CD8-positive, alpha-beta memory T cell (primary cell): ENCODE measurements at places on chromosomes 7 and 10.

- no peaks in the 10 kb centered on the region for H3K4me1 ChIP-seq
- H3K36me3 ChIP-seq = no peaks in the 10 kb centered on the region
- no peak overlapping the region for H3K27ac ChIP-seq
- H3K4me3 ChIP-seq = no peak overlapping the region
Observed at GRCh38 chr7:136049117-136049516, 72.0 kb upstream of the MTPN start.

DNA sequence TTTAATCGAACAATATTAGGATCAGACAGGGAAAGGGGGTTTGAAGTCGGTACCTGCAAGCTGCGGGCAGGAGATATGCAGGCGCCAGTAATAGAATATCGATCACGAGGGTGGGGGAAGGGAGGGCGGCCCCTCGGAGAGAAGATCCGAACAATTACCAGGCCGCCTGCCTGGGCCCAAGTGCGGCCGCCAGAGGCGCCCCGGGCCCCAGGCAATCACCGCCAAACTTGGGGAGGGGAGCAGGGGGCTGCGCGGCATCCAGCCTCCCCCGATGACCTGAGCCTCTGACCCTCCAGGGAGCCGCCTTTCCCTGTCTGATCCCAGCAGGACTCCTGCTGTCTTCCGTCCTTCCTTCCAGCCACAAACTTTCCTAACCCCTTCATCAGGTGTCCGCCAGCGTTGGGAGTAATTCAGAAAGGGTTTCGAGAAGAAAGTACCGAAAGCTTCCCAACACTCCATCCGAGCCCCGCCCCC, 1.1 kb downstream of the NKX1-2 start:
- no peak for DNase-seq
- H3K4me3 ChIP-seq = no peak overlapping the region
- no peak overlapping the region for H3K27ac ChIP-seq
- H3K4me1 ChIP-seq = peaks cover 6% of the 10 kb centered on the region
- H3K27me3 ChIP-seq = peaks cover 15% of the 10 kb centered on the region

DNA sequence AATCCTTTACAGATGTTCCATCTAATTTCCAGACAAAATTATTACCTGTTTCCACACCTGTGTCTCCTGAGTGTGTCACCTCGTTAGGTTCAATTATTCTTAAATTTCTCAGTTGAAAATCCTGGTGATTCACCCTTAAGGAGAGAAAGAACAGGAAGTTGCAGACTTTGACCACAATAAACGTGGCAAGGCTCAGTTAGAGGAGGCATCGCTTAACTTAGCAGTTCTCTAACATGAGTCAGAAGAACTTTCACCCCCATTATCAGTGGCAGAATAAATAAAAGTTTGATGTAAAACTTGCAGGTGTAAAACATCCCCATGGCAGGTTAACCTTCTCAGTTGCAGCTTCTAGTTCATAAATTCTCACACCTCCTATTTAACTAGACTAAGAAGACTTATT, 8.3 kb downstream of the XPNPEP1 start:
- peak overlapping the region; percentile 6 for H3K4me3 ChIP-seq
- peak; percentile 29 for DNase-seq

GRCh38 chr7:17709127-17709526, 231.2 kb downstream of the SNX13 start:
- H3K4me1 ChIP-seq = no peaks in the 10 kb centered on the region
- H3K36me3 ChIP-seq = no peaks in the 10 kb centered on the region
- no peak overlapping the region for H3K27ac ChIP-seq
- no peak for DNase-seq
- no peak overlapping the region for H3K4me3 ChIP-seq

DNA sequence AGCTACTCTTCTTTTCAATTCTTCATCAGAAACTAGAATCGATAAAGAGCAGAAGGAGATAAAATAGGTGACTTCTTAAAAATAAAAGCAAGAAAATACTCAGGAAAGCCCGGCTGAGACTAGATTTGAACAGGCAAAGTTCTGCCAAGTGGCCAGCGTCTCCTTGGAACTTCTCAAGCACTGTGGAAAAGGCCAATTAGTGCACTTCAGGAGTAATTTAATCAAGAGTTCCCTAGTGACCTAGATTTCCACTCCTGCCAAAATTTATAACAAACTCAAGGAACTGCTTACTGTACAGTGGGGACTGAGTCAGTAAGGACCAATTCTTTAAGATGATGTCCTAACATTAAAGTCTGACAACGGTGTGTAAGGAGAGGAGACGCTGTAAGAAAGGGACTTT, 57.3 kb downstream of the CHCHD3 start:
- H3K36me3 ChIP-seq = no peaks in the 10 kb centered on the region
- H3K4me3 ChIP-seq = no peak overlapping the region

DNA sequence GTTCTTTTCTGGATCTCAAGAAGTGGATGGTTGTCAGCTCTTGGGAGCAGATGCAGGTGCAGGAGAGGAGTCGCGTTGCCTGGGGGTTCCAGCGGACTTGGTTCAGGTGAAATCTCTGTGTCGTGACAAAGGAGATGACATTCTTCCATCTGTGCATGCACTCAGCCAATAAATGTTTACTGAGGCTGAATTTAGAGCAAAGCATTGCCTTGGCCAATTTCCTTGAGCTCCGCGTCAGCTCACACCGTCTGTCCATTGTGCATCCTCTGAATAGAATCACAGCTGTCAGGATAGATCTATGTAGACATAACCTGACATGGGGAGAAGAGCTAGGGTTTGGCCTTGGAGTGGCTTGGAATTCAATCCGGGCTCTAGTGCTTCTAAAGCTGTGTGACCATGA, 343.7 kb downstream of the GLRX3 start:
- H3K4me1 ChIP-seq = no peaks in the 10 kb centered on the region
- DNase-seq = no peak
- H3K36me3 ChIP-seq = no peaks in the 10 kb centered on the region
- H3K27me3 ChIP-seq = no peaks in the 10 kb centered on the region
- H3K4me3 ChIP-seq = no peak overlapping the region
- H3K27ac ChIP-seq = no peak overlapping the region

DNA sequence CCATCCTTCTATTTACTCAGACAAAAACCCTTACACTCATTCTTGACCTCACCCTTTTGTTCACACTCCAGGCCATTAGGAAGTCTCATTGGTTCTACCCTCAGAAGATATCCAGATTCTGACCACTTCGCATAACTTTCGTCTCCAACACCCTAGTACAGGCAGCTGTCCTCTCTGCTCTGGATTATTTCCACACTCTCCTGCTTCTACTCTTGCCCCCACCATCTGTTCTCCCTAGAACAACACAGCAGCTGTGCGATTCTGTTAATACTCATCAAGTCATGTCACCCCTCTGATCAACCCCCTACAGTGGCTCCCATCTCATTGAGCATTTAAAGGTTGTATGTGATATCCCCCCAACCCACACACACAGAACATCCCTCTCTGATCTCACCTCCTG, 15.5 kb upstream of the TRIL start:
- no peak for DNase-seq
- no peaks in the 10 kb centered on the region for H3K27me3 ChIP-seq
- no peak overlapping the region for H3K27ac ChIP-seq
- no peak overlapping the region for H3K4me3 ChIP-seq
- H3K4me1 ChIP-seq = no peaks in the 10 kb centered on the region

GRCh38 chr10:14742815-14743214, 31.9 kb downstream of the FAM107B start:
- no peak overlapping the region for H3K4me3 ChIP-seq
- H3K27ac ChIP-seq = no peak overlapping the region
- H3K27me3 ChIP-seq = no peaks in the 10 kb centered on the region
- peak; percentile 7 for DNase-seq
- no peaks in the 10 kb centered on the region for H3K4me1 ChIP-seq
- H3K36me3 ChIP-seq = no peaks in the 10 kb centered on the region

DNA sequence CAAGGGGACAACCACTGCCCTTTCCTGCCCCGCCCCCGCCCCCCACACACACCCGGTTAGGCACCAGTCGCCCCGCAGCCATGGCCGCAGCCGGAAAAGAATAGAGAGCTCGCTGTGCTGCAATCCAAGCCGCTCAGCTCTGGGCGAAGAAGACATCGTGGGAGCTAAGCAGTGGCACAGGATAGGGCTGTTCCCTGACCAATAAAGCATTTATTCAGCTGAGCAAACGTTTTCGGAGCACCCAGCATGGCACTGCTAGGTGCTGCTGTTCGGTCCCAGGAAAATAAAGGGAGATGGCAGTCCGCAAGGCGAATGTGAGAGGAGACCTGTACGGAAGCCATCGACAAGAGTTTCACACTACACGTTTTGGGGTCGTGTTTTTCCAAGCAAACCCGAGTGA, 18.3 kb downstream of the SKIDA1 start:
- H3K27ac ChIP-seq = no peak overlapping the region
- peaks cover 12% of the 10 kb centered on the region for H3K27me3 ChIP-seq

DNA sequence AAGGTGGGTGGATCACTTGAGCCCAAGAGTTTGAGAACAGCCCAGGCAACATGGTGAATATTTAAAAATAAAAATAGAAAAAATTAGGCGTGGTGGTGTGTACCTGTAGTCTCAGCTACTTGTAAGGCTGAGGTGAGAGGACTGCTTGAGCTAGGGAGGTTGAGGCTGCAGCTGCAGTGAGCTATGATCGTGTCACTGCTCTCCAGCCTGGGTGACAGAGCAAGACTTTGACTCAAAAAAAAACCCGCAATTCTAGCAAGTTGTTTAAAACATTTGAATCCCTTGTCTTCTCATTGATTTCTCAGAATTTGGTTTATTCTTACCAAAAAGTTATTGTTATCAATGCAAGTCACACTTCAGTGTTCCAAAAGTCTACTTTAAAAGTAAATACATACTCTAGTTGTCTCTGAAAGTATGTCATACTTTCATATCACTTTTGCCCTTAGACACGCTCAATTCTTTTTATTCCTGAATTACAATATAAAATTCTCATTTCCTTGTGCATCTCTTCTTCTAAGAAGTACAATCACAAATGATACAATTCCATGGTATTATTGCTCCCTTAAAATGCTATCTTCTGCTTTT, 6.3 kb downstream of the EPC1 start:
- H3K27me3 ChIP-seq = no peaks in the 10 kb centered on the region
- peaks cover 5% of the 10 kb centered on the region for H3K36me3 ChIP-seq
- DNase-seq = no peak
- no peak overlapping the region for H3K27ac ChIP-seq

GRCh38 chr7:15199482-15199881, 296.9 kb upstream of the DGKB start:
- no peak overlapping the region for H3K27ac ChIP-seq
- H3K36me3 ChIP-seq = no peaks in the 10 kb centered on the region
- no peaks in the 10 kb centered on the region for H3K27me3 ChIP-seq

DNA sequence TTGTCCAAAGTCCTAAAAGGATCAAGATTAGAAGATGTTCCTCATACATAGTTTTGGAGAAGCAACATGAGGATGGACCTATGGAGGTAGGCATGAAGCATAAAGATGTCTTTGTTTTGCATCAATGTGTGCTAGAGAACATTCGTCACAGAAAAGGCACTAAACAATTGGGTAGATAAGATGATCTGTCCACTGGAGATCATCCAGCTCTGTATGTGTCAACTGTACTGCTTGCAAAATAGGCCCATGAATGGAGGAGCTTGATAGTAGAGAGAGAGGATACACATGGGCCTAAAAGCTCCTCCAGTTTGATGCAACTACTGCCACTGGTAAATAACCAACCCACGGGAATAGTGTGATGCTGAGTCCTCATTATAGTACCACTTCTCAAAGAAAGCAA, 286.4 kb upstream of the HGF start:
- H3K36me3 ChIP-seq = no peaks in the 10 kb centered on the region
- no peak overlapping the region for H3K4me3 ChIP-seq
- H3K27me3 ChIP-seq = no peaks in the 10 kb centered on the region
- no peaks in the 10 kb centered on the region for H3K4me1 ChIP-seq
- no peak overlapping the region for H3K27ac ChIP-seq
- DNase-seq = no peak

- DNase-seq = no peak
- no peaks in the 10 kb centered on the region for H3K27me3 ChIP-seq
- no peak overlapping the region for H3K4me3 ChIP-seq
- no peaks in the 10 kb centered on the region for H3K4me1 ChIP-seq
- H3K27ac ChIP-seq = no peak overlapping the region
- H3K36me3 ChIP-seq = no peaks in the 10 kb centered on the region
Observed at GRCh38 chr10:89069589-89069988, 79.0 kb downstream of the FAS start.

DNA sequence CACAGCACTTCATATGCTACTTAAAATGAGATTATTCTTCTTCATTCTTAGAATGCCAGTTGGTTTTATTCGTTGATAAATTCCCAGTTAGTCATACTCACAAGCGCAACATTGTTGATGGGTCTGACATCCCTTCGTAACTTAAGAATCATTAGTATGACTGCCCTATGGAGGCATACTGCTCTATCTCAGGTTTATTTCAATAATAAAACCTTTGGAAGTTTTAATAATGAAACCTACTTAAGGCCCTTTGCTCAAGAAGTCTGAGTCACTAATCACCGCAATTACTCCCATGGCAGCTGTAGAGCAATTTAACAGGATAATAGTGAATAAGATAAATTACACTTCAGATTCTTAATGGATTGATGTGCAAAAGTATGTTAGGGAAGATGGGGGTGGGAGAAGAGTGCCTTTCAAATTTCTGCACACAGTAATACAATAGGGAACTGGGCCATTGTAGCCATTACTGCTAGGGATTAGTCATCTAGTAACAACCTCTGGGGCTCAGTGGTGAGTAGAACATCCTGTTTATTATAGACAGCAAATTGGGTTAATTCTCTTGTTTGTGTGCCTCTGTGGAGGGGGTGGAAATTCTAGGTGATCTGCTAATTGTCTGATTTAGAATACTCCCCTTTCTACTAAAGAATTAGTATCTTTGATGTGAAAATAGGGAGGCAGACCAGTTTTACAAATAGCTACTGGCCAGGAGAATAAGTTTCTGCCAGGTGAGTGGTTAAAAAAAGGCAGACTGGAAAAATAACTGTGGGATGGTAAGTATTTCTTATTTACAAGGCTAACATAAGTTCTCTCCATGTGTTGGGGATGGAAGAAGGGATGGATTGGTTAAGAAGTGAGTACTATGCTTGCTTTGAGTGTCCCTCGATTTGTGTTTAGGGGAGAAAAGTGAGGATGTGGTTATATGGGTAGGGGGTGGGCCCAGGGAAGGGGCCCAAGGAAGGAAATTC, 74.5 kb upstream of the VKORC1L1 start:
- peaks cover 4% of the 10 kb centered on the region for H3K4me1 ChIP-seq
- no peaks in the 10 kb centered on the region for H3K36me3 ChIP-seq
- H3K27ac ChIP-seq = no peak overlapping the region
- no peaks in the 10 kb centered on the region for H3K27me3 ChIP-seq

GRCh38 chr10:88395677-88396076, 187.4 kb downstream of the RNLS start:
- no peak overlapping the region for H3K27ac ChIP-seq
- no peaks in the 10 kb centered on the region for H3K36me3 ChIP-seq
- no peaks in the 10 kb centered on the region for H3K27me3 ChIP-seq
- no peak overlapping the region for H3K4me3 ChIP-seq
- peaks cover 11% of the 10 kb centered on the region for H3K4me1 ChIP-seq
